ENCODE measurements at places on chromosomes 5 and 9. TPM values are rescaled to one million over a fixed set of nuclear protein-coding genes. Genes with fewer than 3 reads are reported as not detected.

Gene TTC39B
- polyA plus RNA-seq = 7.1 TPM

Gene SELENOP
- 527 TPM for polyA plus RNA-seq

Gene IGFBPL1
- polyA plus RNA-seq = 1.9 TPM

Gene CARD9
- 1.7 TPM for polyA plus RNA-seq

Gene IFNA2
- polyA plus RNA-seq = not detected

Gene ZNF367
- 8.4 TPM for polyA plus RNA-seq

GRCh38 chr5:151048526-151048925, 28.1 kb downstream of the GPX3 start:
- no peak for DNase-seq

GRCh38 chr5:145237843-145238242, 597.3 kb downstream of the PRELID2 start:
- peak; percentile 51 for DNase-seq

- no peak for DNase-seq
These were observed 44.7 kb upstream of the ITGA1 start for GRCh38 chr5:52743012-52743411.

DNA sequence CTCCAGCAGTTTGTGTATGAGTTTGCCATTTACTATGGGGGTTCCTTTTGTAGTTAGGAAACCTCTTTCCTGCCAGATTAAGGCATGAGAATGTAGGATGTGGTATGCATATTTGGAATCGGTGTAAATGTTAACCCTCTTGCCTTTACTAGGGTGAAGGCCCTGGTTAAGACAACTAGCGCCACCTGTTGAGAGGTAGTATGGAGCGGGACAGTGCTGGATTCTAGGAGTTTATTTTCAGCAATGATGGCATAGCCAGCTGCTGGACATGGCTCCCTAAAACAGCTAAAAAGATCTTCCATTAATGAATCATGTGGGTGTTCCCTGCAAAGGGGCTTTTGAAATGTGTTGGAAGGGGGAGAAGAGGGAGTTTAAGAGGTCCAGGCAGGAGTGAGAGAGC, 30.7 kb upstream of the GPX3 start:
- DNase-seq = no peak

DNA sequence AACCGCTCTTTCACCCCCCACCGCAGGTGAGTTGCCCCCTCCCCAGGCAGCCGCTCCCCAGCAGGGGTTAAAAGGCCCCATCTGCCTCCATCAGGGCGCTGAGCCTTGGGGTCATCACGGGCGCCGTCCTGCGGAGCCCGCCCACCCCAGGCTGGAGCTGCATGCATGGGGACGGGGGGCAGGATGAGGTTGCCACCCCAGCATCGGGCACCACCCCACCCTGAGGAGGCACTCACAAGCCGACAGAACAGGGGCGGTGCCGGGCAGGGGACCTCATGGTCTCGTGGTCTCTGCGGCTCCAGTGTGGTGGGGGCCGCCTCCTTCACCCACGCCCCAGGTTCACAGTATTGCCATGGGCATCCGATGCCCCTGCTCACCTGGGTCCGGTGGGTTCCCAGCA, 16.5 kb downstream of the PTGES start:
- no peak for DNase-seq

- no peak for DNase-seq
These were observed 131.9 kb downstream of the UGCG start for GRCh38 chr9:112028242-112029221.

GRCh38 chr9:135797507-135798262, 95.7 kb downstream of the KCNT1 start:
- no peak for DNase-seq

DNA sequence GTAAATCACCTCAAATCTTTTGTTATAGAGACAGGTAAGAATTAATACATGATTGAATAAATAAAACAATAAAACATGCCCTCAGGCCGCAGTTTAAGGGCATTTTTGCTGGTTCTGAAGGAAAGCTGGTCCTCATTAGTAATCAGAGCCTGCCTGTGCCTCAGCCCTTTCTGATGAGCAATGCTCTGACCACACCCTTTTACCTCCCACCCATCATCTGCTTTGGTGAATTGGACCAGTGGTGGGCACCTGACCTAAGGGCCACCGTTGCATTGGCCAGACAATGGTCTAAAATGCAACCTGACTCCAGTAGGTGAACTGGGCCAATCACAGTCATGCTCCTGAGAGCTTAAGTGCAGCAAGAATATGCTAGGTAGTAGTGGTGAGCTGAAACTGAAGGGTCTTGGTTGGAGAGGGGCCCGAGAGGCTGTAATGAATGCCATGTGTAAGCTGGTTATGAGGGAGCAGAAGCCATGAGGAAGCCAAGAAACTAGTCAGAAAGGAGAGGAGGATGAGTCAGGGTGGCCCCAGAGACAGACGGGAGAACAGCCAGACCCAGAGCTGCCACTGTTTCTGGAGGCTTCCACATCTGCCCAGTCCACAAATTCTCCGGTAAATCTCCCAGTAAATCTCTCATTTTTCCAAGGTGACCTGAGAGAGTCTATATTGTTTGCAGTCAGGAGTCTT, 45.5 kb upstream of the ZSWIM6 start:
- DNase-seq = no peak

DNA sequence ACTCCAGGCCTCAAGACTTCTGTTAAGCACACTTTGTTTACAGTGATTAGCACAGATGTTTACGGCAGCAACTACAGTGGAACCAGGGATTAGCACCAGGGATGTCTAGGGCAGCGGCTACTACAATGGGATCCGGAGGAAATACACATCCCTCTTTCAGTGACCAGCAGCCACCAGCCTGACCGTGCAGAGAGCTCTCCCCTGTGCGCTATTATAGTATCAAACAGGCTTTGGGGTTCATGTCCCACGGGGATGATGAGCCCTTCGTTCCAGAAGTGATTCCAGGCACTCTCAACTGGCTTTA, 21.5 kb downstream of the GFPT2 start:
- DNase-seq = no peak

GRCh38 chr5:178385496-178385890, 152.9 kb upstream of the PHYKPL start:
- DNase-seq = no peak

DNA sequence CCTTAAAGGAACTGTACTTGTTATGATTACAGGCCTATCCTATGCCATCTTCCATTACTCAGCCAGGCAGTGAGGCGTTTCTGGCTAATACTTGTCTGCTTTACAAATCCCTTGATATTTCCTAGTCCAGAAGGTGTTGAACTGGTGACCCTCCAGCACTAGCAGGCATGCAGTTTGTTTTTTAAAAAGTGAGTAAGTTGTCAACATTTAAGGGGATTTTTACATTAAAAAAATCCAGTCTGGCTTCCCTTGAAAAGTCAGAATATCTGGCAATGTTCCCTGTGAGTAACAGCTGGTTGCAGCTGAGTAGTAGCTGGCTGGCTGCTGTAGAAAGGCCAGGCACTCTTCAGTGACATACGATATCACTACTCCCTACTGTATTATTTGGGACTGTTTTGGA, 21.8 kb downstream of the GRIN3A start:
- peak; percentile 43 for DNase-seq

- no peak for DNase-seq
These were observed 25.7 kb downstream of the SREK1IP1 start for GRCh38 chr5:64742821-64743220.

GRCh38 chr9:112863214-112863613, 27.5 kb downstream of the SLC46A2 start:
- no peak for DNase-seq

GRCh38 chr5:97026721-97027120, 90.8 kb downstream of the LNPEP start:
- DNase-seq = no peak

- DNase-seq = no peak
These were observed 38.0 kb downstream of the WHRN start for GRCh38 chr9:114467226-114467750.

- no peak for DNase-seq
These were observed 4.9 kb upstream of the AKNA start for GRCh38 chr9:114392749-114393112.

- no peak for DNase-seq
These were observed 165.9 kb downstream of the DENND1A start for GRCh38 chr9:123763910-123764588.
